ENCODE measurements at places on chromosomes 2 and 18.

GRCh38 chr18:29188760-29189159, 1011.8 kb upstream of the CDH2 start:
- no peak for DNase-seq

GRCh38 chr2:17052001-17052400, 386.4 kb upstream of the CYRIA start:
- DNase-seq = no peak

DNA sequence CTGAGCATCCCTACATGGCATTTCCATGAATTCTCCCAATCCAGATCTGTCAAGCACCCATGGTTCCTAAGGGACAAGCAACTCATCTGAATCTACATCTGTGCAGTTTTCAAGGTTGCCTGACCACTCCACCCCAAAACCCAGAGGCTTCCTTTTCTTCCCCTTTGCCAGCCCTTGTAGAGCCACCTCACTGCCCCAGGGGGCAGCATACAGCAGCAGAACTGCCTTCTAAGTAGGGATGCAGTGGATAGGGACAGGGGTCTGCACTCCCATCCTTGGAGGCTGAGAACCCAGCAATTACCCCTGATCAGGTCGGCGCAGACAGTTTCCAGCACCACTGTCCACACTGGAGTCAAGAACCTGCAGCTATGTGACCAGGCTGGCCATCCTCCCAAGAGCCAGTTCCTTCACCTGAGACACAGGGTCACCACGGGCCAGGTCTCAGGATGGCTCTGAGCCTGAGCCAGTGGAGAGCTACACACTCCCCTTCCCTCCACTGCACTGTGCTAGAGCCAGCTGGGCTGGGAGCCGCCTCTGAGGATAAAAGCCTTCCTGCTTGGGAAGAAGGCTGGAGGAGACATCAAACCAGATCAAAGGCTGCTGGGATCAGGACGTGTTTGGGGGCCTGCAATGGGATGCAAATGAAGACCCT, 283.1 kb downstream of the CELF4 start:
- no peak for DNase-seq

DNA sequence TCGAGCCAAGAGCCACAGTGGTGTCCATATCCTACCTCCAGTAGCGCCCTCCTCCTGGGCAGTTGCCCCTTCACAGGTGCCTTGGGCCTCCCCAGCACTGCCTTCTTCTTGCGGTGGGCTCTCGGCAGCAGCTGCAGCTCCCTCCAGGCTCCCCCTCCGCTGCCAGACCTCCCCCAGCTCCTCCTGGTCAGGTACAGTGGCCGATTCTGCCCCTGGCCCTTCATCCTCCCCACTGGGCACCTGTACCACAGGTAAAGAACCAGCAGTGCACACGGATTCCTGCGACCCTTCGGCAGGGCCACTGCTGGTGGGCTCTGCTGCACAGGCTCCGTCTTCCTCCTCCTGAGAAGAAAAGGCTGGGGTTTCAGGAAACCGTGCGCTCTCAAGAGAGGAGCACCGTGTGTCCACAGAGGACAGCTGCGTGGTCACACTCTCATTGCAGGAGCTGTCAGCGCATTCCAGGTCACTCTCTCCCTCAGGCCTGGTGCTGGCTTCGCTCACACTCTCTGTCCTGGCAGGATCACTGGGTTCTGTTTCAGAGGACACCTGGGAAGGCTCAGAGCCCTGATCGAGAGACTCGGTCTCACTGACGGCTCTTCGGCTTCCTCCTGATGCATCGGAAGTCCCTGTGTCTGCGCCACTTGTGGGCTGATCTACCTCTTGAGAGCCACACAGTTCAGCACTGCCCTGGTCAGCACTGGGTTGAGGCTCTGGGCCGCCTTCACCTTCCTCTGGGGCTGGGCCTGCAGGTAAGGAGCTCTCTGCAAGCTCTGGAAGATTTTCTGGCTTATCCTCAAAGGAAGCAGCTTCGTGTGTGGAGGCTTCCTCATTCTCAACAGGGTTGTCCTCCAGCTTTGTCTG, 147.4 kb upstream of the STK17B start:
- no peak for DNase-seq

DNA sequence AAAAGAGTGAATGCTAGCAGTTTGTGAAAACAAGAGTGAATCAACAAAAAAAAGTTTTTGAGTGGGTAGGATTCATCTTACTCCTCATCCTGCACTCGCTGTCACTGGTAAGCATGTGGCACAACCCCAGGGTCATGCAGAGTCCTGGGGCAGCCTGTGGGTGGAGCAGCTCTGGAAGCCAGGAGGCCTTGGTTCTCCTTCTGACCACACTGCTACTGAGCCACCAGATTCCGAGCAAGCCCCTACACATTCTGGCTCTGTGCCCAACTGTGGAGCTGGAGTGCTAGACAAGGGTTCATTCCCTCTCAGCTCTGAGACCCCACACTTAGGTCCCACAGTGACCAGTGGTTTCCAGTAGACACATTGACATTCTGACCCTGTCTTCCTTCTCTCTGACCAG, 670.6 kb downstream of the BCL11A start:
- DNase-seq = no peak

GRCh38 chr2:86488561-86489250, 47.5 kb downstream of the KDM3A start:
- no peak for DNase-seq

GRCh38 chr2:217274578-217274977, 414.7 kb upstream of the TNP1 start:
- no peak for DNase-seq

DNA sequence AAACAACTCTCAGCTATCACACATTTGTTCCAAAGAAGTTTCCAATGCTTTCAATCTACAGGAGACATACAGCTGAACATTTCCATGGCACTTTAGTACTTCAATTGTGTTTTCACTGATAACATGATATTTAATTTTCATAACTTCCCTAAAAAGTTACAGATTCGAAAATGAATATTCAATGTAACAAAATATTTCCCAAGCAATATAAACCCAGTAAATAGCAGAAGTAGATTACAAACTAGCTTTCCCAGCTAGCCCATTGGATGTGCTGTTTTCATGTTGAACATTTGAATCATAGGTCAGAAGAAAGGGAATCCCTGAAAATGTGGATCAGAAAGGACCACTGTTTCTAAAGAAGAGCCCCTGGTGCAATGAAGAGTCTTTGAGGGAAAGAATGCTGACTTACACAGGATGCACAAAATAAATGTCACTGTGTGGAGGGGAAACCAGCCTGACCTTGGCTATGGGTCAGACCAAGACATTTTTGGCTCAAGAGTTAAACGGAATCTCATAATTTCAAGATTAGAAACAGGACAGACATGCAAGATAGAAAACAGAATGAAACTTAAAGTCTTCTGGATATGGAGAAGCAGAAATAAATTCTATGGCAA, 22.5 kb downstream of the CYTIP start:
- no peak for DNase-seq

DNA sequence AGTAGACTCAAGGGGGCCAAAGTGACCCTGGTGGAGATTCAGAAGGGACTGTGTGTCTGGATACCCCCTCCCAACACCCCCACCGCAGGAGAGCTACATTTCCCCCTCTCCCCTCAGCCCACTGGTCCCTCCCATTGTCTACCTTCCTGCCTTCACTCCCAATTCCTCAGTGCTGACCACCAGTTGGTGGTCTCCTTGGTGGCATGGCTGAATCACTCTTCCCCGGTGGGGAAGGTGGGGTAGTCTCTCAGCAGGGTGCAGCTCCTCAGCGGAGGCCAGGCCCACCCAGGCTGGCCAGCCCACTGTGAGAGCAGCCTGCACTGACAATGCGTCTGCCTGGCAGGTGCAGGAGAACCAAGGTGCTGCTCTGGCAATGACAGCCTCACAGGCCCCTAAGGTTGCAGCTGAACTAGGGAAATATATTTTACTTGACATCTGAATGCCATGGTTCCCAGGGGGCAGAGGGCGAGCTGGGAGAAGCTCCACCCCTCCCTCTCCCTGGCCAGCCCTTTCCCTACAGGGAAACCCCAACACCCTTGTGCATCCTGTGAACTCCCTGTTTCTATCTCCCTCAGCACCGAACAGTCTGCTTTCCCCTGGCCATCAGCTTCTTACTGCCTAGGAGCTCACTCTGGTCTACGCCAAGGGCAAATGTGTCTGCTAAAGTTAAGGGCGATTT, 62.6 kb upstream of the PAX8 start:
- no peak for DNase-seq

DNA sequence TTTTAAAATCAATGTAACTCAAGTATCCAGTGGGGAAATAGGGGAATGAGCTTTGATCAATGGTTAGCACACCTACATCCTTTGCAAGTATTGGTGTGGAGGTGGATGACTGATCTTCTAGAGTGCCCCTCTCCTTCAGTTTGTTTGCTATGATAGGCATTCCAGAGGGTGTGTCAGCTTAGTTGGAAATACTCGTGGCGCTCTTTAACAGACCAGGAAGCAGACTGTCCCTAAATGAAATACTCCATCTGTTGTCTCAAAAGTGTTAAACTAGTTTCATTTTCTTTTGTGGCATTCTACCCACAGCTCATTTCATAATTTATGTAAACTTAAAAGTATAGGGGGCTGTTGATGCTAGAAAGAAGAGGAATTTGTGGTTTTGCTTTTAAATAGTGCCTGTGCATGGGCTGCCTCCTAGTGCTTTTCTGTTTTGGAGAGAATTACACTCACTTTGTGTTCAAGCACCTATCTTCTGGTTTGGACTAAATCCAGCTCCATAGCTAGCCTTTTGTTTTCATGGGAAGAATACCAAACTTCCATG, 66.2 kb downstream of the STAT1 start:
- DNase-seq = no peak

DNA sequence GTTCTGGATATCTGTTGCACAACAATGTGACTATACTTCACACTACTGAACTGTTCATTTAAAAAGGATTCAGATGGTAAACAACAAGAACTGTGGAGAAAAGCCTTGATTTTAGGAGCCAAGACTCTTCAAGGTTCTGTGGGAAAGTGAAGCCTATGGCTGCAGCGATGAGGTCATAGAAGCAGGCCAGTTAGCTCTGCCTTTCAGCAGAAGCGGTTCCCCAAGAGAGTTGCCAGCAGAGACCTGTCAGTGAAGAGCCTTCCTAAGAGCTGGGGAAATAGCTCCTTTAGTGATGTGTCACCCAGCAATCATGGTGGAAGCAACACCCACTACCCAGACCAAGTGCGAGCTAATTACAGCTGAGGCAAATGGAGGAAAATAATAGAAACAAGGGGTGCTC, 346.5 kb upstream of the ETAA1 start:
- no peak for DNase-seq

DNA sequence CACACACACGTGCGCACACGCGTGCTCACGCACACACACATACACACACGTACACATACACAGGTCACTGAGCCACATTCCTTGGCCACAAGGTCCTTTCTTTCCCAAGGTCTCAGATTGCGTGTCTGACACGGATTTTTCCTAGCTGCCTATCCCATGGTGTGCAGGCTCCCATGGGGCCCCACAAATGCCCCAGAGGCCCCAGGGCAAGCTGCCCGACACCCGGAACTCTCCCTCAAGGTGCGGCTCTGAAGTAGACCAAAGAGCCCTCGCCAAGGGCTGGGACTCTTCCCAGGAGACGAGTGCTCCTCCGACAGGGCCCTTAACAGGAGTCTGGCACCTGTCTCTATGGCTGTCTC, 46.7 kb downstream of the SDC1 start:
- DNase-seq = no peak

DNA sequence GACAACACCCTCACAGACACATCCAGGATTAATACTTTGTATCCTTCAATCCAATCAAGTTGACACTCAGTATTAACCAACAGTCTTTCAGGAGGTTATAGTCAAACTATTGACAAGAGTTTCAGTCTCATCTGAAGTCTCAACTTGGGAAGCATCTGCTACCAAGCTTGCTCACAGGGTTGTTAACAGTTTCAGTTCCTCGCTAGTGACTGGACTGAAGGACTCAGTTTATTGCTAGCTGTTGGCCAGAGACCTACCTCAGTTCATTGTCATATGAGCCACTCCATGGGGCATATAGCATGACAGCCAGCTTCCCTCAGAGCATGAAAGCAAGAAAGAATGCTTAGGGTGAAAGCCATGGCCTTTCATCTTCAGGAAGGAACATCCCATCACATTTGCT, 228.6 kb downstream of the EPHA4 start:
- no peak for DNase-seq
